ENCODE measurements at places on chromosomes 7 and 10.

GRCh38 chr7:36032361-36032818, 120.7 kb upstream of the EEPD1 start:
- no peak for DNase-seq

GRCh38 chr10:24034571-24034970, 174.4 kb upstream of the KIAA1217 start:
- DNase-seq: no peak

DNA sequence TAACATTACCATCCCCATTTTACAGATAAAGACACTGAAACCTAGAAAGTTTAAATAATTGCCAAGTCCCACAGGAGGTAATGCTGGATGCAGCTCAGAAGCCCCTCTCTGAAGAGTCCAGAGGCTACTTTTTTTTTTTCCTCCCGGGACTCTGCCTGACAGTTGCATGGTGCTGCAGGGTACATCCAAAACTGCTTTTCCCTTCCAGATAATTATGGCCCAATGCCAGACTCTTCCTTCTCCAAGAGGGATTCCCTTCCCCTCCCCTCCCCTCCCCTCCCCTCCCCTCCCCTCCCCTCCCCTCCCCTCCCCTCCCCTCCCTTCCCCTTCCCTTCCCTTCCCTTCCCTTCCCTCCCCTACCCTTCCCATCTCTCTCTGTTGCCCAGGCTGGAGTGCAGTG, 122.9 kb downstream of the LSMEM1 start:
- no peak for DNase-seq

DNA sequence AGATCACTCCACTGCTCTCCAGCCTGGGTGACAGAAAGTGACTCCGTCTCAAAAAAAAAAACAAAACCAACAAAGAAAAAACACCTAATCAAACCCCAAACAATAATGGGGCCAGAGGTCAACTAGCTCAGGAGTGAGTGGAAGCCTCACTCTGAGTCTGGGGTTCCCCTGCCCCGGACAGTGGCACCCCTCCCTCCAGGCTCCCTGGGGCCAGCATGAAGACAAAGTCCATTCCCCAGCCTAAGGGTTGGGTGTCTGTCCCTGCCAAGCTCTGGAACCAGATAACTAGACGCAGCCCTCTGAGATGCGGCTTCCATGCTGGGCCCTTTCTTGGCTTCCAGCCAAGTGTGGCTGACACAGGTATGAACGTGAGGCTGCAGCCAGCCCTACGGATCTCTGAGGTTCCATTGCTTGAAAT, 1.7 kb upstream of the FUOM start:
- no peak for DNase-seq

DNA sequence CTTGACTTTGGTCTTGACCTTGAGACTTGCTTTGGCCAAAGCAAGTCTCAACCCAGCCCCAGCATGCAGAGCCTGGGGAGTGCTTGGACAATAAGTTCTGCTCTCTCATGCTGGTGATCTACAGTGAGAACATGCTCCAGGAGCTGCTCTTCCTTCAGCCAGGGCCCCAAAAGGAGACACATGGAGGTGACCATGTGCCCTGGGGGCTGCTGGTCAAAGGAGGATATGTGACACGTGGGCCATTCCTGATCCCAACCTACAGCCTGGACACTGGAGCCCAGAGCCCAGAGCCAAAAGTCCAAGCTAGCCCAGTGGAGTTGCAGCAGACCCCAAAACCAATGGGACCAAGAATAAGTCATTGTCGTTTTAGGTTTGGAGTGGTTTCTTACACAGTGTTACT, 78.2 kb upstream of the CHST15 start:
- DNase-seq: no peak

GRCh38 chr7:131602994-131603372, 46.6 kb upstream of the PODXL start:
- no peak for DNase-seq
